ENCODE measurements at places on chromosomes 11 and 22. TPM values are rescaled to one million over a fixed set of nuclear protein-coding genes. Genes with fewer than 3 reads are reported as not detected.

The SNX15 gene
- total RNA-seq, result 16.6 TPM

The YPEL1 gene
- 0.73 TPM for total RNA-seq

The RIMBP3B gene
- 0.24 TPM for total RNA-seq

The WBP2NL gene
- 2.2 TPM for total RNA-seq
